SK-MEL-5 (cell line): ENCODE measurements at places on chromosomes 2 and 18.

DNA sequence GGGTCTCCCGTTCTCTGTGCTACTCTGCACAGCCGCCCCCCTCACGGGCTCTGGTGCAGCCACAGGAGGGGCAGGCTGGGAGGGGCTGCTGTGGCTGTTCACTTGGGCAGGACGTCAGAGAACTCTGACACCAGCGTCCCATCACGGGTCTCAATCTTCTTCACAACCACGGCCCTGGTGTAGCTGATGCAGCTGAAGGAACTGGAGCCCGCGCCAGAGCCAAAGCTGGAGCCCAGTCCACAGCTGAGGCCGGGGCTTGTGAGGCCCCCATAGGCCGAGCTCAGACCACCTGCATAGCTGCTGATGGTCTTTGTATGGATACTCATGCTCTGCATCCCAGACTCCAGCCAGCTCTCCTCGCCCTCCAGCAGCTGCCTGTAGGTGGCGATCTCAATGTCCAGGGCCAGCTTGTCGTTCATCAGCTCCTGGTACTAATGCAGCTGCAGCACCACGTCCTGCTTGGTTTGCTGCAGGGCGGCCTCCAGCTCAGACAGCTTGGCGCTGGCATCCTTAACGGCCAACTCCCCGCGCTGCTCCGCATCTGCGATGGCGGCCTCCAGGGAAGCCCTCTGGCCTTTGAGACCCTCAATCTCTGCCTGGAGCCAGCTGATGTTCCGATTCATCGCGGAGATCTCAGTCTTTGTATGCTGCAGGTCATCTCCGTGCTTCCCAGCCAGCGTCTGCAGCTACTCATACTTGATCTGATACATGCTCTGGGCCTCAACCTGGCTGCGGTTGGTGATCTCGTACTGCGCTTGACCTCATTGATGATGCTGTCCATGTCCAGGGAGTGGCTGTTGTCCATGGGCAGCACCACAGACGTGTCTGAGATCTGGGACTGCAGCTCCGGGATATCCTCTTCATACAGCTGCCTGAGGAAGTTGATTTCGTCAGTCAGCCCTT is 7.4 kb upstream of the DUSP19 start:
- DNase-seq: peak; percentile 79

DNA sequence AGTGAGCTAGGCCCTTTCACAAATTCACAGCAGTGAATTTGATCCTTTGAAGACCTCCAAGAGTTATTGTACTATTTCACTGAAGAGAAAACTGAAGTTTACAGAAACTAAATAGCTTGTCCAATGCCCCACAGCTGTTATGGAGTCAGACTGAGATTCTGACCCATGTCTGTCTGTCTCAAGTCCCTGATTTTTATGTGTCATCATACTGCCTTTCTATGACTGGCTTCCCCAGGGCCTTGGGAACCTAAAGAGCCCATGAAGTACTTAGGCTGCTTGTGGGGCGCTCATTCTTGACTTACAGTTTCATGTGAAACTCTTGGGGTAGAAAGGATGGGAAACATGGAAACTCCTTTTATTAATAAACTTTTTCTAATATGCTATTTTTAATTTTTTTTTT is 107.7 kb downstream of the ATL2 start:
- DNase-seq: no peak

DNA sequence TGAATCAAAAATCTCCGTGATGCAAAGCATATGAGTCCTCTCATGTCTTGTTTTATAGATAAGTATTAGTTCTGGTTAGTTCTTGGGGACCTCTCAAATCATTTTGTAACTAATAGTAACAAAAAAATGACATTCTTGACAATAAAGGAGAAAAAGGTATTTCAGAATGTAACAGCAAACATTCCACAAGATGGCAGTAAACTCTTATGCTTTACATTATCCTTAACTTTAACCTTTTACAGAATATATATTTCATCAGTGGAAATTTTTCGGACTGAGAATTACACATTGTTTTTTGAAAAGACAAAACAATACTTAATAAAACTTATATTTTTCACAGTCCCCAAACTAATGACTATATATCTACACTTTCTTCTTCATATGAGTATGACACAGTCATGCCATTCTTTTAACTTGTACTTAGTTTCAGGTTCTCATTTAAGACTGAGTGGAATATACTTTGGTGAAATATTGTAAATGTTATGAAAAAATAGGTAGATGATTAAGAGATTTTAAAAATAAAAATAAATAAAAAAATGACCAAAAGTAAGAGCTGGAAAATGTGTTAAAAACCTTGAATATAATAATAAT is 142.9 kb upstream of the NXPH2 start:
- peak; percentile 36 for DNase-seq

DNA sequence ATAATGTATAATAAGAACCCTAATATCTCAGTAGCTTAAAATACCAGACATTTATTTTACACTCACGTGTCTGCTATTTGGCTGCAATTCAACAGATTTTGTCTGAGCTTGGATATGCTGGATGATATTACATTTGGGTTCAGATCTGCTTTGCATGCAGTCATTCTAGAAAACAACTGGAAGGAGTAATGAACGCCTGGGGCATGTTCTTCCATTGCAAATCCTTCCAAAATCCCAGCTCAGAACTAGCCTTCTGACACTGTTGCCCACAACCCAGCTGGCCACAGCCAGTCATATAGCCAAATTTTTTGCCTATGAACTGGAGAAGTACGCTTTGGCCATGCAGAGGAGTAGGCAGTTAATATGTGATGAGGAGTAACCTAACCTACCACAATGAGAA is 597.8 kb upstream of the VRK2 start:
- no peak for DNase-seq

GRCh38 chr2:184646593-184646992 is 48.3 kb downstream of the ZNF804A start:
- no peak for DNase-seq

DNA sequence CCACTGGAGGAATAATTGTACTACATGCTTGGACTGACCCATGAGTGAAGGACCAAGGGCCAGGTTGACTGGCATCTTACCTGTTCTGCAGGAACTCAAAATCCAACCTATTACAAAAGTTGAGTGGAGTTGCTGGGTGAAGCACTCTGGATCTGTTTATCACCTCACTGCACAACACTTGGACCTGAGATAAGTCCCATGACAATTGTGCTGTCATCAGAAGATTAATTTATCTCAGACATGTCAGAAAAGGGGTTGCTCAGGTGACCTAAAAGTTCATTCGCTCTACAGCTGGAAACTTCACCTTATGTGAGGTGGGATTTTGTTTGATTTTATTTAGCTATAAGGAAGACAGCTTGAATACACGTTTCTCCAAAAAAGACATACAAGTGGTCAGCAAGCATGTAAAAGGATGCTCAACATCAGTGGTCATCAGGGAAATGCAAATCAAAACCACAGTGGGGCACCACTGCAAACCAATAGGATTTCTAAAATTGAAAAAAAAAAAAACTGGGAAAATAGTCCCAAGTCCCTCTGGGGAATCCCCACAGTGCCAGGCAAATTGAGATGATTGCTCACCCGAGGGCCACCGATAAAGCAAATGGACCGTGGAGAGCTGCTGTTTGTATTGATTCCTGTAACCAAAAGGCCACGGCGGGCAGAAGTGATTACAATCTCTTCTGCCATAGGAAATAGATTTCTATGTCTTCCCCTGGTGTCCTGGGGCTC is 65.8 kb upstream of the SLC35F5 start:
- DNase-seq: no peak

DNA sequence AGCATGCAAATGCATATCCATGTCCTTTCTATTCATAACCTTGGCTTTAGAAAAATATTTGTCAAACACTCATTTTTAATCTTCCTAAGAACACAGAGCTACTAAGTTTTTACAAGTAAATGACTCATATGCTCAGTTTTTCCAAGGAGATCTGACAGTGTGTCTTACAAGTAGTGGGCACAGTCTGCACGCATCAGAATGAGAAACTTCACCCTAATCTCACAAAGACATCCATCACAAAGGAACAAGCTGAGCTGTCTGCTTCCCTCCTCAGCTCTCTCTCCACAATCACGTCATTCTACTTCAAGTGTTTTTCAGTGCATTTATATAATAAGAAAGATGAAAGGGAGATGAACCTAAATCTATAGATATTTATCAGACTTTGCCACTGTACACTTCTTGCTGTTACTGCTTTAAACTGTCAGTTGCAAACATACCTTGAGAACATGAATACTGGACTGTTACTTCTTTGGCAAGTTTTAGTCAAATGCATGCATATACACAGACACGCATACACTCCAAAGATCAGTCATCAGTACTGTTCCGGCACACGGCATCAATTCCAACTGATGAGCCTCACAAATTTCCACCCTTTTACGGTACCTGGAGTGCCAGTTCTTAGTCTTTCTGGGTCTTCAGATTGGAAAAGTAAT is 75.7 kb downstream of the RBMS1 start:
- no peak for DNase-seq

- no peak for DNase-seq
These were observed 221.2 kb downstream of the PIEZO2 start for GRCh38 chr18:10928011-10928771.

DNA sequence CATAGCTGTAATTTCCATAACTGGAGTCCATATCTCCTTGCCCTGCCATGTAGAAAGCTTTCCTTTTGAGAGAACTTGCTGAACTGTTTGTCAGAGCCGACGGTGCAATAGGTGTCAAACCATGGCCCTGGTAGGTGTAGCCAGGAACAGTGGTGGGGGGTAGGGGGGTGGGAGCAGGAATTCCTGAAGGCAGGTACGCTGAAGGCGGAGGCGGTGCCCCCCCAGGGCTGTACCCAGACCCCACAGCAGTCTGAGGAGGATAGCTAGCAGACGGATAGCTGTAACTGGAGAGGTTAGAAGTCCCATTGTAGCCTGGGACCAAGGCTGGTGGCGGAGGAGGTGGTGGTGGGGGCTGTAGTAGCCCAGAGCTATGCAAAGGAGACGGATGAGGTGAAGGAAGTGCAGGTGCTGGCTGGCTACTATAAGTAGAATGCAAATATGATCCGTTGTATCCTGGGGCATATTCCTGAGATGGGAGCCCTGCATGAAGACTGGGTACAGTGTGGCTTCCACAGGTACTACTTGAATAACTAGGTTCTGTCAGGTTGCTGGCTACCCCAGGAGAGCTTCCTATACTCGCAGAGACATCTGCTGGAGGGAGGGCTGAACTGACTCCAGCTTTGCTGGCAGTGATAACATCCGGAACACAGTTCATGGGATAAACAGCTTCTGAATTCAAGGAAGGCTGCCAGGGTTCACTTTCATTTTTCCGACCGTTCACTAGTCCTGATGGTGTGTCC is 124.8 kb downstream of the FIGN start:
- DNase-seq: peak; percentile 53

- no peak for DNase-seq
These were observed 279.7 kb downstream of the SS18 start for GRCh38 chr18:25810736-25811135.

- no peak for DNase-seq
These were observed 103.3 kb downstream of the PLA2R1 start for GRCh38 chr2:159959136-159959535.

- DNase-seq: no peak
These were observed 167.8 kb downstream of the NUP35 start for GRCh38 chr2:183292028-183292427.

DNA sequence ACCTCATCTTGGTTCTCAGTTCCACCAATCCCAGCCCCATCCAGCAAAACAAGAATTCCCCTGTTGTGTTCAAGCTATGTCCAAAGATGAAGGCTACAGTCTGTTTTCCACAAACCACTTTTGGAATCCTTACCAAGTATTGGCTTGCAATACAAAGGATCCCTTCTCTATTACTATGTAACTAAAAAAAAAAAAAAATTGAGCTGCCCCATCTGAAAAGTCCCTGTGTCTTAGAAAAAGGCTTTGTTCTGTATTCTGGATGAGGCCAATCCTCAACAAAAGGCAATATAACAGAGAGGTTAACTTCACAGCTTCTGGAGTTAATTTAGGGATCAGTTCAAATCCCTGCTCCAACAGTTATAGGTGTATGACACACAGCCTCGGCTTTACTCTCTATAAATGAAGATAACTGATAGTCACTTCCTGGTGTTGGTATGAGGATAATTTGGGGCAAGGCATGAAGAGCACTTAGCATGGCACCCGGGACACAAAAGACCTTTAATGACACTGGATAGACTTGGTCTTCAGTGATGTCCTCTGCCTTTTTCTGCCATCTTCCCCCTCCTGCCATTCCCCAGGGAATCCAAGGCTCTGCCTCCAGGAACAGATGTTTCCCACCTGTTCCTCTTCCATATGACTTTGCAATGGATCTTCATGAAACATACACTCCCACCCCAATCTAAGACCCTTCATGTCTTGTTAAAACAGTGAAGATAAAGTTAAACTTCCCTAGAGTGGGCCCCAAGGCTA is 61.2 kb upstream of the ATL2 start:
- peak; percentile 89 for DNase-seq
